ENCODE measurements at places on chromosomes 7 and 10.

- no peak for DNase-seq
Observed at GRCh38 chr7:134927723-134928122, 58.6 kb upstream of the AGBL3 start.

DNA sequence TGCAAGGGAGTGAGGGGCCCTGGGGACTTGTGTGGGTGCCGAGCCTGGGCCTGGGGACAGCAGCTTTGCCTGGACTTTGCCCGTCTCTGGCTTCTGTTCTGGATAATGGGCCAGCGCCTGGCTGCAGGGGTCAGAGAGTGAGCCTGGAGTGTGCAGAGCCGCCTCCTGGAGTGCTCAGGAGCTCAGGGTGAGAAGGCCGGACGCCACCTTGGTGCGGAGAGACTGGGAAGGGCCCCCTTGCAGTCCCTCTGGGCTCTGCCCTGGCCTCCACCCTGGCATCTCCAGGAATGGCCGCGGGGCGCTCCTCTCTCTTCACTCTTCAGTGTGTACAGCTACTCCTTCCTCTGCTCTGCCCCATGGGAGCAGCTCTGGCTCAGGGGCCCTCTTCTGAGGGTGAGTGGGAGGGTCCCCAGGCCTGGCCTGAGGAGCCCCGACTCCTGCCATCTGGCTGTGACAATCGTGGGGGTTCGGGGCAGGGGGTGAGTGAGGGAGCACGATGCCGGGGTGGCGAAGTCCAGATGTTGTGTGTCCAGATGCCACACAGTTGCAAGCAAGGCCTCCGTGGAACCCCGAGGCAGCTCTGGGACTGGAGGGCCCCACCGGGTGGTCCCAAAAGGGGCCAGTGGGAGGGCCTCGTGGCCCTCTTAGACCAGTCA is 187.1 kb downstream of the DNAJB6 start:
- DNase-seq, result no peak

DNA sequence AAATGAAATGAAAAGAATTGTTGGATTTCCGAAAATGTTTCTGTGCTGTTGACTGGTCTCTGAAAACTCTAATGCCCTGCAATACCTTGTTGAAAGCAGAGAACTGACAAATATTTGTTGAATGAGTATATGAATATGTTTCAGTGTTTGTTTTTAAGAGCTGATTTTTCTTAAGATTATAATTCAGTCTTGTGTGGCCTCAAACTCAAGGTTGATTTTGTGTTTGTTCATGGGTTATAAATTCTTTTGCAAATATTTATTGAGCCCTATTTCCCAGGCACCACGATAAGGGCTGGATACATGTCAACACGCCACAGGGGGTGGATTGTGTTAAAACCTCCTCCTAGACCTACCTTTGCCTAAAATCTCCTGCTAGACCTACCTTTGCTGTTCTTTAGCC is 203.9 kb upstream of the PLPP4 start:
- no peak for DNase-seq

GRCh38 chr10:49286686-49287085 is 12.3 kb upstream of the C10orf71 start:
- DNase-seq, result no peak

DNA sequence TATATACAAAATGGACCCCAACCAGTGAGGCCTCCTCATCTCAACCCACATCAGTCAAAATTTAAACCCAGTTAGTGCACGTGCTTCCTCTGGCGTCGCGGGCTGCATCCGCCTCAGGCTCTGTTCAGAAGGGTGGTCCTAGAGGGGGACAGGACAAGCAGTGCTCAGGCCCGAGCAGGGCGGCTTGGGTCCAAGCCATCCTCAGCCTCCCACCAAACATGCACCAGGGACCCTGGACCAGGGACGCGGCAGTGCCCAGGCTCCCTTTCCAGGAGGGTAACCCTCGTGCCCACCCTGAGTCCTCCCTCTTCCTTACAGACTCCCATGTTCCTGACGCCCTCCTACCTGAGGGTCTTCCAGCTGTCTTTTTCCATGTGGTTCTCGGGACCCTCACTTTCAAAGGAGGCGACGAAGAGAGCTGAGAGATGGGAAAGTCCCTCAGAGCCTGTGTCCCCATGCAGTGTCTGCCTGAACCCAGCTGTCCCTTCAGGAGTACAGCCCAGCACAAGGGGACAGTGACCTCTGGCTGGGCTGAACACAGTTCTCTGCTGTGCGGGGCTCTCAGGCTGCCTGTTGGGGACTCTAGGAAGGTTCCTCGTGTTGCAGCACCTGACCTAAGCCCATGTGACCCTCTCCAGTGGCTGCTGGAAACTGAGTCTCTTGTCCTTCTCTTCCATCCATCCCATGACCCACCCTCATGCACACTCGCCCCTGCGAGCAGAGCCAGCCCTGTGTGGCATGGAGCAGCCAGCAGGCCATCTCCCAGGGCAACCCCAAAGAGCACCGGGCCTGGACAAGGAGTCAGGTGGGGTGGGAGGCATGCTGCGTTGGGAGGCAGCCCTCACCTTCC is 58.1 kb downstream of the CSGALNACT2 start:
- no peak for DNase-seq

GRCh38 chr10:108755646-108756045 is 1167.7 kb downstream of the XPNPEP1 start:
- DNase-seq, result no peak

DNA sequence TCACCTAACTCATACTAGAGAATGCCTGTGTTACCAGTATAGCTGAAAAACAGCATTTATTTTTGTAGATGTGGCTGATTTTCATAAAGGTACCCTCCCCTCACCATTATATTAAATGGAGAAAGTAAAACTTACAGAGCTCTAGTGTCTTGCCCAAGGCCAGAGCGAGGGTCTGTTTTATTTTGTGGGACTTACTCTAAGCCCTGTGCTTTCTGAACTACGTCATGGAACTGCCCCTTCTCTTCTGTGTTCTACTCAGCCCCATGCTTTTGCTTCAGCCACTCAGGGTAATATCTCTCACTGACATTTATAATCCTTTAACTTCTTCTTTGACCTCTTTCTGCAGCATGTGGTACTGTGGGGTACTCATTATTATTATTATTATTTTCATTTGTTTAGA is 10.3 kb upstream of the ZNF786 start:
- no peak for DNase-seq

DNA sequence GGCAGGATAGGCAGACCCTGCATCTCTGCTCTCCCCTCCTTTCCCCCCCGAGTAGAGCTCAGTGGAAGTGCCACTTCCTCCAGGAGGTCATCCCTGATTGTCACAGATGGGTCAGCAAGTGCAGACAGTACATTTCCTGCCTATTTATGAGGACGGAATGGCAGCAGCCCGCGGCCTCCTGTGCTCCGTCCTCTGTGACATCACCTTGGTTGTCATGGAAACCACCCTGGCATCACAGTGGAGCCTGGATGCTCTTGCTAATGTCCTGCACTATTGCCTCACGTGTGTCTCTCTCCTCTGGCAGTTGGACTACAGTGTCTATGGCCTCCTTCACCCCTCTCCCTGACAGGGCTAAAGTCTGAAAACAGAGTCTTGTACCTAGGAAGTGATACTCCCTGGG is 148.6 kb downstream of the SH3PXD2A start:
- DNase-seq, result no peak

GRCh38 chr7:7719236-7719635 is 829 bp upstream of the RPA3 start:
- peak; percentile 23 for DNase-seq

- no peak for DNase-seq
Observed at GRCh38 chr10:75117995-75118394, 6.5 kb downstream of the SAMD8 start.

DNA sequence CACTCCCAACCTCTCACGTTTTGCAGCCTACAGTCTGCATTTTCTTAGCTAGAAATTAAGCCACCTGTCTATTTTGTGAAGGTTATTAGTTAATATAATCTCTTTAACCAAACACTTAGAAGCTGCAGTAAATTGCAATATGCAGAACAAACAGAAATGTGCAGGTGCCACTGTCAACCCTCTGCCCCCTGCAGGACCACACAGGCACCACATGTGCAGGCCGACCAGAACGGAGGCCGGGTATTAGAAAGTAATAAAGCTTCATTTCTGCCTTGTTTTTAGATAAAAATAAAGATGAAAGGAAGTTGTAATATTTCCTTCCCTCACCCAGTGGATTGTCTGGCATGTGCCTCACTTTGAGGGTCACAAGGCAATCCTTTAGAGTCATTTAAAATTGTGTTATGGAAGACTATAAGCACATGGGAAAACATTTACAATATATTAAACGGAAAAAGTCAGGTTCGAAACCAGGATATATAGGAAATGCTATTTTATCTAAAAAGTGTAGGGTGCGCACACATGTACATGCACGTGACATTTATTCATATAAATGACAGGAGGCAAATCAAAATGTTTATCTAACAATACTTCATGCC is 158.2 kb downstream of the ARHGAP12 start:
- DNase-seq, result peak; percentile 62

DNA sequence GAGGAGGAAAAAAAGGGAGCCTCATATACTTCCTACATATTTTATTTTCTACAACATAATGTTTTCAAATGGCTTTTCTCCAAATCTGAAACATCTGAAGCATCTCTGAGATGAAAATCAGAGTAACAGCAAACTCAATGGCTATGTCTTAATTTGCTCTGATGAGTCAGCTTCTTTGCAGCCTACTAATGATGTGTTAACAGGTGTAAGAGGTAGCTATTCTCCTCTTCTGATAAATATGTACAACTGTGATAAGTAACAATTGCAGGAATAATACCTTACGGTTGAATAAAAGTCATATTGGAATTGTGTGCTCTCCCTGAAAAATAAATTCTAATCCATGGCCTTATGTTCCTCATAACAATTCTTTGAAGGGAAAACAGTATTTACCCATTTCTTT is 45.2 kb downstream of the GNAT3 start:
- DNase-seq, result no peak

- DNase-seq, result no peak
Observed at GRCh38 chr7:158959021-158959717, 102.8 kb downstream of the DYNC2I1 start.

DNA sequence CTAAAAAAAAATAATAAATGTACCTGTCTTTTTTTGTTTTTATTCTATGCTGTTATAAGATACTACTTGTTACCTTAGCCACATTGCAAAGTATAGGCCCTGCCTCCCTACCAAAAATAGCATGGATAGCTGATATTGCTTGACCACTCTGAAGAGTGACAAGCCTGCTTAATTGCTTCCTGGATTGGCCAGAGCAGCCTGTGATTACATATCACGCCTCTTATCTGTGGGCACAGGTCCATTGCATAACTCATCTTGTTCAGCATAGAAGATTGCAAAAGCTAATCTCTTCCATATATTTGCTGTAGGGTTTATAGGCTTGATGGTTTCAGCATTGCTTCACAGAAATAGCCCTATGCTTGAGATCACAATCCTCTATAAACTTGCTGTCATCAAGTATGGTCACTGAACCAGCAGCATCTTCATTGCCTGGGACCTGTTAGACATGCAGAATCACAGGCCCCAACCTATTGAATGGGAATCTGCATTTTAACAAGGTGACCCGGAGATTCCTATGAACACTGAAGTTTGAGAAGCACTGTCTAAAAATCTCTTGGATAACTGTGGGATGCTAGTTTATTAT is 280.8 kb upstream of the CDC14C start:
- DNase-seq, result no peak

DNA sequence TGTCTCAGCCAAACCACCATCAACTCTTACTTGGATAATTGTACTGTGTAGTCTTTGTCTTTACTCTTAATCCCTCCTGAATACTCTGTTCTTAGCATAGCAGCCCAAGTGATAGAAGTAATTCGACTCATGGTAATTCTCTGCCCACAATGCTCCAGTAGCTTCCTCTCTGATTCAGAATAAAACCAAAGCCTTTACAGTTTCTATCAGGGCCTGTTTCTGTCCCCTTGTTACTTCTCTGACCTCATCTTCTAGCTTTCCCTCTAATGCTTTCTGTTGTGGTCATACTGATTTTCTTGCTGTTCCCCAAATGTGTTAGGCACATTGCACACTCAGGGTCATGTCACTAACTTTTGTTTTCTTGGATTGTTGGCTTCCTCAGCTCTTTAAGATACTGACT is 8.0 kb downstream of the ZNF518A start:
- no peak for DNase-seq

GRCh38 chr10:71381611-71382010 is 15.1 kb upstream of the CDH23 start:
- DNase-seq, result no peak

DNA sequence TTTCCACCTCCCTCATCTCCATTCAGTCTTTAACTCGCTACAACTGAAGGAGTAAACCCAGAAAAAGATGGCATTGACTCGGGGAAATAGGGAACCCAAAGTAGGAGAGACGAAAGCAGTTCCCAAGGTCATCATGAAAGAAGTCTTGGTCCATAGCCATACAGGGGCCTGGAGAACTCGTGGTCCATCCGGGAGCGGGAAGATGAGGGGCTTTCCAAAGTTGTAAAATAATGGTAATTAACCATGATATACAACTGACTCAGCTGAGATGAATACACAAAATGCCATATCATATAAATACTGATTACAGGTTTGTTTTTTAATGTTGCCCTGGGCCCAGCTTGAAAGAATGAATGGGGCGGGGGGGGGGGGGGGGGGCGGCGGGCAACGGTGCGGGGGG is 32.3 kb downstream of the RBM17 start:
- no peak for DNase-seq

DNA sequence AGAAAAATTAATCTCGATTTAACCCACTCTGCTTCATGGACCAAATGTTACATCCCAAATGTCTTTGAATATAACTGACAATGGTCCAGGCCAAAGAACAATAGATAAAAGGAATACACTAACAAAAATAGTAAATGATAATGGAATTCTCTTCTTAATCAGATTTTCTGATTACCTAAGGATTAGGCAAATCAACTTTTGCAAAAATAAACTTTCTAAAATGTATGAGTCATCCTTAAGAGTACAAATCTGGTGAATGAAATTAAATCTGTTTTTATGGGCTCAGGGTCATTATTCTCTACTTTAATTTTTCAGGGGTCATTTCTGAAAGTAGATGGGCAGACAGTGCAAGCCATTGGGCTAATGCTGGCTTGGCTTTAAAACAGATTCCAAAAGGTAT is 102.1 kb upstream of the FAM13C start:
- no peak for DNase-seq

DNA sequence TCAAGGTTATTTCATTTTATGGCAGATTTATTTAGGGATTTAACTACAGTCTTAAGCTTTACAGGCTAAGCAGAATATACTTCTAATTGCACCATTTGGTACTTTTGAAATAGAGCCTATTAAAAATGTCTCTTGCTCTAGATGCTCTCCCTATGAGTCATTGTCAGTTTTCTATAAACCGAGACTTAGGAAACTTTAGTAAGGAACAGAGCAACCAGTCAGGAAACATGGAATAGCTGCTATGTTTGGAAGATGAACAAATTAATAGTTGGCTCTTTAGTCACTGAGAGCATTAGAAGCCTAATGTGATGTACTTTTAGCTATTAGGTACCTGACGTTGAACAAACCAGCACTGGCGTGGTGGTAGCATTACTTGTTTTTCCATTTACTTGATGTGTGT is 35.3 kb downstream of the INPP5F start:
- DNase-seq, result no peak

GRCh38 chr10:127302343-127302742 is 106.0 kb upstream of the INSYN2A start:
- DNase-seq, result no peak

GRCh38 chr7:51234139-51234538 is 82.5 kb downstream of the COBL start:
- DNase-seq, result no peak

Data from activated CD4-positive, alpha-beta T cell treated with anti-CD3 and anti-CD28 coated beads, Interleukin-2, amount 50 U/mL, for 48 hours (primary cell).